Activated T-helper 2 cell treated with anti-CD3 and anti-CD28 coated beads, Interferon-gamma antibody, Interleukin-2, Interleukin-4, amounts not matched to agents 10 μg/mL and 5 μg/mL and 100 μg/mL, durations not matched to agents 14 hours and 24 hours and 36 hours (primary cell): ENCODE measurements at places on chromosomes 7 and 10.
A peak's percentile ranks its signal among the peaks of the same experiment; 100 is the strongest.

DNA sequence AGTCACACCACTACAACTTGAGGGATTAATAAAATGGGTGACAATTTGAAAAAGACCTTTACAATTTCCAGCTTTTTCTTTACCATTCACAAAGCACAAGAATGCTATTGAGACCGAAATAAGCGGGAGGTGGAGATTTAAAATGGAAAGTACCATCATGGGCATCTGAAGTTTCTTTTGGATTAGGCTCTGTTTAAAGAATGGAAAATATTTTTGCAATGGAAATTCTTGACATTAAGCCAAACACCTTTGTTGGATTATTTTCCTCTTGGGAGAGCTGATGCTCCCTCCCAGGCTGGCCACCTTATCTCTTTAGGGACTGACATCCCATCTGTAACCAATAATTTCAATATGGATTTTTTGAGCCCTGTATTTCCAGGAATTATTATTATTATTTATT lies 62.5 kb downstream of the BPGM start:
- no peak for DNase-seq

- DNase-seq, result no peak
Observed at GRCh38 chr7:147136352-147136751, 1019.8 kb downstream of the CNTNAP2 start.

DNA sequence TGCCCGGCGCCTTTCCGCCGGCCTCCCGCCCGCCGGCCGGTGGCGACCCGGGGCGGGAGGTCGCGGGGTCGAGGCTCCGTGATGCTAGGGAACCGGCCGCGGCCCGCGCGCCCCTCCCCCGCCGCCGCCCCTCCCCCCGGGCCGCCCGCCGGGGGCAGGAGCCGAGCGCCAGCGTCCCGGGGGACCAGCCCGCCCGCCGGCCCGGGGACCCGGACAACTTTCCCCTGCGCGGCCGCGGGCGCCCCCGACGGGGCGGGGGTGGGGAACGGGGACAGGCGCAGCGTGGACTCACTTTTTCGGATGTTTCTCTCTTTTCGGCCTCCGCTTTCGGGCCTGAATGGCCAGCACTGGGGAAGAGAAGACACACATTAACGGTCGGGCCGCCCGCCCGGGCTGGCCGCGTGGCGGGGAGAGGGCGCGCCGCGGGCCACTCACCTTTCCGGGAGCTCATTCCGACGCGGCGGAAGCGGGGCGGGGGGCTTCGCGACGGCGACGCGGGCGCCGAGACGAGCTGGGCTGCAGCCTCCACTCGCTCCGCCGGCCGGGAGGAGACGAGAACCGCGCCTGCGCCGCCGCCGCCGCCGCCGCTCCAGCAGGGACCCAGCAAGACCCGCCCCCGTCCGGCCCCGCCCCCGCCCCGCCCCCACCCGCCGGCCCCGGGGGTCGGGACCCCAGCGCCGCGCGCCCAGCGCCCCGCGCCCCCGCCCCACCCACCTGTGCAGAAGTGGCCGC lies at the start of gene SRPK2:
Gene SRPK2 (minus strand): TSS at position 566 of the 732 bp plus-strand sequence.
- peak; percentile 70 for DNase-seq

GRCh38 chr7:19665399-19666008 lies 43.3 kb downstream of the POLR1F start:
- DNase-seq, result no peak

GRCh38 chr10:103044942-103045489 lies 126.9 kb downstream of the CNNM2 start:
- DNase-seq, result no peak

DNA sequence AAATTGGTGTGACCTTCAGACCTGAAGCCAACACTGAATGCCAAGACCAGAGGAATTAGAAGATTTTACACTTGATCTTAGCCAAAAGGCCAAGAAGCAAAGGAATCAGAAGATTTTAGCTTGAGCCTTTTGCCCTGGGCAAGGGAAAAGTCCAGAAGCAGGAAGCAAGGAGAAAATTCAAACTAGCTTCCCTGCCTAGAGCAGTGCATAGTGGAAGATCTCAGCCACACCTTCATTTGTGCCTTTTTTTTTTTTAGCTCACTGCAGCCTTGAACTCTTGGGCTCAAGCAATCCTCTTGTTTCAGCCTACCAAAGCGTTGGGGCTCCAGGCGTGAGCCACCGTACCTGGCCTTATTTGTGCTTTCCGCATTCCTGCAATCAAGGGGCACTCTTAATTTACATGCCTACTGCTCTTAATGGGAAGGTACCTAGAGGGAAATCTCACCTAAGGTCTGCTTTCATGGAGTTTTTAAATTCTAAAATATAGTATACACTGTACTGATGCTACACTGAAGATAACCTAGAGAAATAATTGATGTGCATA lies 8.3 kb upstream of the PIP4K2A start:
- DNase-seq, result no peak

DNA sequence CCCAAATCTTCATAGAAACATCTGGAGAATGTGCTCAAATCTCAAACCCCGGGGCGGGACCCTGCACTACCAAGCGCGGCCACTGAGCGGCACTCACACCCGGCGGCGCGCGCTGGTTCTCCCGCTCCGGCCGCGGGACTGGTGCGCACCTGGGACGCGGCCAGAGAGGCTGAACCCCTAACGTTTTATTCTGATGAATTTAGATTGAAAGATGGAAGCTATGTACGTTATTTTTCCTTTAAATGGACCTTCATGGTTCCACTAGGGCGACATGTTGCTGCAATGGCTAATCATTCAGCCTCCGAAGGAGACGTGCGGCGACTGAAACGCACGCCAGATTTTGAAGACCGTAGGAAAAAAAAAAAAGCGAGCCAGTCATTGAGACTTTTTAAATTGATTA lies 107.0 kb upstream of the INSIG1 start:
- DNase-seq, result peak; percentile 51

DNA sequence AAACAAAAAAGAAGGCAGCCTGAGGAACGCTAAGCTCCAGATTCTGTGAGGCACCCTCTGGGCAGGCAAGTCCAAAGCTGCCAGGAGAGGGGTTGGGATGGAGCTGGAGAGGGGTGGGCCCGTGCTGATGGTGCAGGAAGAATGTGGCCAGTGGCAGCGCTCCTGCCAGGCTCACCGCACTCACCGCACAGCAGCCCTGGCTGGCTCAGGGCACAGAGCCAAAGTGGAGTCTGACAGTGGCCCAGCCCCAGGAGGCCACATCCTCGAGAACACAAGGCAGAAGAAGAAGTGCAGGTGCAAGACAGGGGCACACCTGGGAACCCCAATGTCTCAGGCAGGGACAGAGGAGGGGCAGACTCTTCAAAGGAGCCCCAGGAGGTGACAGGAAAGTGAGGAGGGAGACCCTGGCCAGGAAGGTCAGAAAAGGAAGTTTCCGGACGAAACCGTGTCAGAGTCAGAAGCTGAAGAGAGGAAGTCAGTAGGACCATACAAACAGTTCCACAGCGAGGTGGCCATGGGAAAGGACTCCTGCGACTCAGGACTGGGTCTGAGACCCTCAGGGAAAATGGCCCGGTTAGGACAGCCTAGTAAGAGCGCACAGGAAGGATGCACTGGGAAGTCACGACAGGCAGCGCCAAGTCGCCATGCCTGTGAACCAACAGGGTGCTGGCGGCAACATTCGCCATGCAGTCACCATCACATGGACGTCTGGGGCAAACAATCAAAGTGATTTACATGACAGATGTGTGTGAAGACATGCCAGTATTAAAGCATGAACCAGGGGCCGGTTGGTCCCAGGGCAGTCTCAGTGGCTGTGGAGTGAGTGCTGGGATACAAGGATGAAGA lies 54.4 kb downstream of the COBL start:
- DNase-seq, result no peak

GRCh38 chr10:106582291-106582690 lies 582.2 kb downstream of the SORCS1 start:
- no peak for DNase-seq

GRCh38 chr10:43846968-43847367 lies 198.3 kb upstream of the ZNF32 start:
- DNase-seq, result no peak

GRCh38 chr7:4733936-4734528 lies 41.4 kb upstream of the AP5Z1 start:
- DNase-seq, result no peak

DNA sequence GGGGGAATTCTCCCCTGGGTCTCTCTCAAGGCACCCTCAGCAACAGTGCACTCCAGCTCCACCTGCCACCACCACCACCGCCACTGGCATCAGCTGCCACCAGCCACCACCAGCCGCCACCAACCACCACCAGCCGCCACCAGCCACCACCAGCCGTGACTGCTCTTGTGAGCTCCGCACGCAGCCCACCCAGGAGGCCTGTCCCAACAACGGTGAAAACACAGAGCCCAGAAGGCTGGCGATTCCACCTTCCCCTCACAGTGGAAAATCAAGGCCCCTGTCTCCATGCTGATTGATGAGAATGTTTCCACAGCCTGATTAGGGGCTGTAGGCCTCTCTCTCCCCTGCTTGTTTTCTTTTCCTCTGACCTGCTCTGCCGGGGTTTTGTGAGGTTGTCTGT lies 41.1 kb downstream of the COBL start:
- no peak for DNase-seq

DNA sequence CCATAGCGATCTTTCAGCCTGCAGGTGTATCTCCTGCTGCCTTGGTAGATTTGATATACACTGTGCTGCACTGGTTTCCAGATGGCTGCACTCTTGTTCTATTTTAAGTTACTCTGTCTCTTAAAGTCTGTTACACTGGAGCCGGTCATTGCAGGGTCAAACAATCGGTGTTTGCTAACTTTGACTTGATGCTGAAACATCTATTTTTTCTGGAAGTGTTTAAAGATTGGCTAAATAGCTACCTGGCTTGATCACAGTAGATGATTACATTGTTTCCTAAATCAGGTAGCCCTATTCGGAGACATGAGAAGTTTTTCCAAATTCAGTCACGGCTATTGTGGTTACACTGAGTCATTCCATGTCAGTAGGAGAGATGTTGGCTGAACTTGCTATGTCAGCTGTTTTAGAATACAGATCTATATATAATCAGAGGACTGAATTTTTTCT lies 574.8 kb downstream of the ETV1 start:
- no peak for DNase-seq

DNA sequence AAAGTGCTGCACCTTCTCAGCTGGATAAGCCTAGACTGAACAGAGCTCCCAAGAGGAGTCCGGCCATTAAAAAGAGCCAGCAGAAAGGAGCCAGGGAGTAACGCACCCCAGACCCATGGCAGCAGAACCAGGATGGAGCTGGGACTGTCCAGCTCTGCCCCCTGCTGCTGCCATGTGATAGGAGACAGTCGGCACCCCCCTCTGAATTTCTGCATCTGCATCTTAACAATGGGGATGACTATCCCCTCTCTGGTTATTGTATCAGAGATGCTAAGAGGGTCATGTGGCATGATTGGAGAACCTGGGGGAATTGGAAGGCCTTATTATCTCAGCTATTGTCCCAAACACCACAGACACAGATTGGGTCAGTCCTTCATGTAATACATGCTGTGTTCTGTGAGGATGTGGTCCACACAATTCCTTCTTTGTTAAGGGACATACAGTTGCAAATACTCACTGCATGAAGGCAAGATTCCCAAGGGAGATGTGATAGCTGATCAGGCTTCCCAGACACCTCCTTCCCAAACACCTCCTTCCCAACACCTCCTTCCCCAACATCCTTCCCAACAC lies 29.3 kb downstream of the PLEKHS1 start:
- no peak for DNase-seq

- no peak for DNase-seq
Observed at GRCh38 chr10:86556933-86557649, 35.5 kb upstream of the WAPL start.

- DNase-seq, result no peak
Observed at GRCh38 chr7:84506151-84506550, 311.6 kb upstream of the SEMA3A start.

- DNase-seq, result no peak
Observed at GRCh38 chr7:64869912-64870562, 33.0 kb upstream of the ZNF273 start.

DNA sequence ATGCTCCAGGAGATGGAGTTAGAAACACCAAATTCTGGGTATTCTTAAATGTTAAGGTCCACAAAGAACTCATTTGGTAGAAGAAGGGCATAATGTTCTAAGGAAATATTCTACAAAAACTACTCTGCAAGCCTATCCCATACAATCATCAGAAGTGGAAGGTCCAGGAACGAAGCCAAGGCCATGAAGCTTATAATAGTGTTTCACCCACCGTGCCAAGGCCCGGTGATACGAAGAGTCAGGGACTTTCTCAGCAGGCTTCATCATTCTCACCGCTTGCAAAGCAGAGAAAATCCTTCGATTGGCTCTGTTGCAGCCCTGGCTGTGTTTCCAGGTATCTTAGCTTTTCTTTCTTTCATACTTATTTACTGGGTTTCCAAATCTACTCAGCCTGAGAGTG lies 351.9 kb upstream of the CELF2 start:
- no peak for DNase-seq

DNA sequence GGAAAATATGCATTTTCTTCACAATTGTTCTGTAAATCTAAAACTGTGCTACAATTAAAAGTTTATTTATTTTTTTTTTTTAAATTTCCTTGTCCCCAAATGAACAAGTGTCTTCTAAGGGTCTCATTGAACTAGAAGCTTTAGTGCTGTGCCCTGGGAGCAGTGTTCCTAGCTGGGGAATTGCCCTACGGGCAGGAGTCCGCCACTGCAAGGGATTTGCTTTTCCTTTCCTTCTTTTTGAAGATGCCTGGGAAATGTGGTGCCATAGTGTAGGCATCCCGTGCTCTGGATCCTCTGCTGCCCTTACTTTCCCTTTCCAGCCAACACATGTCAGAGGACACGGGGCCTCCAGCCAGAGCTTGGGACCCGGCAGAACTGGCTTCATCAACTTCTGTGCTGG lies 177.1 kb upstream of the CTBP2 start:
- no peak for DNase-seq

GRCh38 chr10:102627736-102628293 lies 16.5 kb upstream of the TRIM8 start:
- DNase-seq, result no peak

DNA sequence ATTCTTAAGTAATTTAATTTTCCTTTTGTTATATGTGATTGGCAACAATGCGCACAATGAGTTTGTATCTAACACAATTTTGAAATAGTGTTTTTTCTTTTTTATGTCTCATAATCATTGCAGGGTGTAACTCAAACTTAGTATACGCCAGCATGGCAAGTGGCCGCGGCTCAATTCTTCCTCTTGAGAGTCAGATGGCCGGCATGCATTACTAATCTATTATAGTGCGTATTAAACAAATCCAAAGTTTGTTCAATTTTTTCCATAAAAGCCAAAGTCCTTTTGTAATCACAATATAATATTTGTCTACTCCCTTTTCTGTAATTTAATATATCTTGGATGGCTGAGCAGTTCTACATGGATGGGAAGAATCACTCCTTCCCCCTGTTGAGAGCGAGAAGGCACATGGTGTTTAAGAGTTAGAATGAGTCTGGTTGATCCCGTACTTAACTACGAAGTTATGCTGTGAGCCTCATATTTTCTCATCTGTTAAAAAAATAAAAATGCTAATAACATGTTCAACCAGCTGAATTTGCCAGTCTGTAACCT lies 12.7 kb downstream of the EPDR1 start:
- no peak for DNase-seq

DNA sequence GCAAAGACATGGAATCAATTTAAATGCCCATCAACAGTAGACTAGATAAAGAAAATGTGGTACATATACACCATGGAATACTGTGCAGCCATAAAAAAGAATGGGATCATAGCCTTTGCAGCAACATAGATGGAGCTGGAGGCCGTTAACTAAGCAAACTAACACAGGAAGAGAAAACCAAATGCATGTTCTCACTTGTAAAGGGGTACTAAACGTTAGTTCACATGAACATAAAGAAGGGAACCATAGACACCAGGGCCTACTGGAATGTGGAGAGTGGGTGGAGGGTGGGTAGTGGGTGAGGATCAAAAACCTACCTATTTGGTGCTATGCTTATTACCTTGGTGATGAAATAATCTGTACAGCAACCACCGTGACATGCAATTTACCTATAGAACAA lies 78.4 kb upstream of the GSDME start:
- DNase-seq, result no peak
